Ascending aorta (tissue), 2 donors: ENCODE measurements at places on chromosomes 4 and X. TPM values are rescaled to one million over a fixed set of nuclear protein-coding genes. Genes with fewer than 3 reads are reported as not detected.

GRCh38 chrX:103730796-103731493 lies 20.2 kb downstream of the TMEM31 start:
- no peak for DNase-seq

DNA sequence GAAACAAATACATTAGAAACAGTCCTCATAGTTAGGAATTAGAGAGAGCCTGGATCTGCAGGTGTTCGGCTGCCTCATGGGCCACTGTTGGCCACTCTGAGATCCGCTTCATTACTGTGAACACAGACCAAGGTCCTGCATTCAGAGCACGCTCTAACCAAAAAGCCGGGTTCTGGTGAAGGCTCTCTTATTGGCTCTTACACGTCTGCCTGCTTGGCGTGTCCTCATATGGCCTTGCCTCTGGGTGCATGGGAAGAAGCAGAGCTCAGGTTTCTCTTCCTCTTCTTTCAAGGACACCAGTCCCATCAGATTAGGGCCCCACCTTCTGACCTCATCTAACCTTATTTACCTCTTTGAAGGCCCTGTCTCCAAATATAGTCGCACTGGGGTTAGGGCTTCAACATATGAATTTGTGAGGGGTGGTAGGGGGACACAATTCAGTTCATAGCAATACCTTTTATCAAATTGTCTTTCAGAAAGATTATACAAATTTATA lies 37.1 kb upstream of the ELF2 start:
- DNase-seq: peak; percentile 24

- DNase-seq: no peak
These were observed 464.5 kb downstream of the BCOR start for GRCh38 chrX:39633293-39633692.

GRCh38 chr4:9976781-9977180 lies 44.5 kb downstream of the SLC2A9 start:
- DNase-seq: no peak

DNA sequence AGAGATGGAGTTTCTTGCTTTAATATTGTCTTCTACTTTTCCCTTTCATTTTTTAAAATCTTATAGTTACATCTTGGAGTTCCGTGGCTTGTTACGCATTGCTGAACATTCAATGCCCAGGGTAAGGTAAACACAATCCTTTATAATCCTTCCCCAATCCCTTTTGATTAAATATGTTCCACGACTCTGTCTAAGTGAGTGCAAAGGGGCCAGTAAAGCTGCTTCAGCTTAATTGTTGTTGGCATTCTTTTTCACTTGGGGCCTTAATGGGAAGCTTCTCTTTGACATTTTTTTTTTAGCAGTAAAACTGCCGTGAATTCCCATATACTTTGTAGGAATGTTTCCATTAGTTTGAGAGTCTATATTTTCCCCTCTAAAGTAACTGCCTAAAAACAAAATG lies 1028.1 kb downstream of the C4orf33 start:
- no peak for DNase-seq

DNA sequence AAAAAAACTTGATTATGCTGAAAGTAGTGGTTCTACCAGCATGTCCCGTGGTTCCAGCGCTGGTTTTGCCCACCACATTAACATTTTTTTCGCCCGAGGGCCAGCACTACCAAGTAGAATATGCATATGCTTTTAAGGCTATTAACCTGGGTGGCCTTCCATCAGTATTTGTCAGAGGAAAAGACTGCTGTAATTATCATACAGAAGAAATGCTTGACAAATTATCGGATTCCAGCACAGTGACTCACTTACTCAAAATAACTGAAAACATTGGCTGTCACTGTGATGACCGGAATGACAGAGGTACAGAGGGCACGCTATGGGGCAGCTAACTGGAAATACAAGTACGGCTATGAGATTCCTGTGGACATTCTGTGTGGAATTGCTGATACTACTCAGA lies 34.6 kb downstream of the PRPS2 start:
- DNase-seq: no peak

GRCh38 chrX:1099146-1099770 lies 113.2 kb downstream of the CRLF2 start:
- DNase-seq: no peak

DNA sequence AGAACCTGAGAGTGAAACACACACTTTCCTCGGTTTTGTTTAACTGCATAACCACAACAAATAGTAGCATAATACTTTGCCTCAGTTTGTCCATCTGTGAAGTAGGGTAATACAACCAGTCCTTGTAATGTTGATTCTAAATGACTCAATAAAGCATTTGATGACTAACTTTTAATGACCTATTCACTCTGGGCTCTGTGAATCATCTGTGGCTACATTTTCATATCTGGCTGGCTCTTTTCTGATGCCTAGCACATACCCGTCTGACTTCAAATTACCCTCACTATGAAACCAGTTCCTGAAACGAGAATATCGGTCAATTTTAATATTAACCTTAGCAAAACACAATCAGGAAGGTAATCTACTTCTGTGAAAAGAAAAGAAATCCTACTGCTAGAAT lies 151.0 kb downstream of the SH2D1A start:
- no peak for DNase-seq

- DNase-seq: no peak
These were observed 27.6 kb downstream of the ANKRD17 start for GRCh38 chr4:73230865-73231517.

DNA sequence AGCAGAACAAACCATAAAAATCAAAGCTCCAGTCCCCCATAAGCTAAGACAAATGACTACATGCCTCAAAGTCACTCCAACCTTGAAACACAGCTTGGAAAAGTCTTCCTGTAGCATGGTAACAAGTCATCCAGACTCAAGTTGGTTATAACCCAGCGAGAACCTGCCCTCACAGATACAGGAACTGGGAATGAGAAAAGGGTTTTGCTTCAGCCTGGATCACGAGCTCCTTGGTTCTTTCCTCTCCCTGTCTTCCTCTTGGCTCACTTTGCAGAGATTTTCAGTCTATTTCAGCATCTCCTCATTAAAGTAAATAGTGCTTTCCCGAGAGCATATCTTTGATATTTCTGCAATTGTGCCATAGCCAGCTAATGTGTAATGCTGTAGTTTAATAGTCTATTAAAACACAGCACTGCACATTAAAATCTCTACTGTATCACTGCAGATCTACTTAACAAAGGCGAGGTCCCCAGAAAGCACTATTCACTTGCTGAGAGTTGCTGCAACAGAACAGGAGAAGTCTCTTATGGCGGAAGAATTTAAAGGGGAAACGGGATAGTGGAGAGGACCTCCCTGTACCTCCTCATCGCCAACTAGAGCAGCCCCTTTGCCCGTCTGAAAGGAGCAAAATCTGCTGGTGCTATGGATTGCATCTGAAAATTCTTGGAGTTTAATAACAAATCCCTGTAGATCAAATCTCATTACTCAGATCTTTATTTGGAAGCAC lies 249.3 kb upstream of the GATB start:
- no peak for DNase-seq

- DNase-seq: no peak
These were observed 845.2 kb downstream of the PCDH18 start for GRCh38 chr4:136687118-136687517.

DNA sequence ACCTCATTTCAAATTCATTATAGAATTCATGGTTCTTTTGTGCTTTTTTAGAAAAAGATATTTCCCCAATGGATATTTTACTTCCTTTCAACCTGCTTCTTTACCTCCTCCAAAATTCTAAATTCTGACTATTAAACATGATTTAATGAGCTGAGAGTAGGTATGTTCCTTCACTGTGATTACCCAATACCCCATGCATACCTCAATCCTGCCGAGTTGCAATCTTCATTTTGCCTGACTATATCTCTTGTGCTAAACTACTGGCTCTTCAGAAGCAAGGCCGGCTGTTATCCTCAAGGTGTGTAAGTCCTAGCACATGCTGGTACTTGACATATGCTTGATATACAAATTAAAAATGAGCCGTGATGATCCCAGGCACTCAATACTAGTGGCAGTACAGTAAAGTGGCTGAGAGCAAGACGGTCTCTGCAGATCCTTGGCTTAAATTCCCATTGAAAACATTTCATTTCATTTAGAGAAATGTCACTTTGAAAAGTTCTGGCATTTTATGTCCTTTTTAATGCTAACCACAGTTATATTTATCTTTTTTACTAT lies 320.4 kb downstream of the KCNIP4 start:
- no peak for DNase-seq

- DNase-seq: no peak
These were observed 49.5 kb downstream of the FAM13A start for GRCh38 chr4:89007338-89007939.

GRCh38 chr4:84499624-84499982 lies 511 bp upstream of the NKX6-1 start:
- DNase-seq: no peak

Gene UGT2A1
- not detected for total RNA-seq

Gene NXF3
- not detected for total RNA-seq

Gene CITED1
- total RNA-seq: not detected

Gene STPG2
- not detected for total RNA-seq

Gene HSFX2
- not detected for total RNA-seq
